ENCODE measurements at places on chromosomes 2 and 18.

DNA sequence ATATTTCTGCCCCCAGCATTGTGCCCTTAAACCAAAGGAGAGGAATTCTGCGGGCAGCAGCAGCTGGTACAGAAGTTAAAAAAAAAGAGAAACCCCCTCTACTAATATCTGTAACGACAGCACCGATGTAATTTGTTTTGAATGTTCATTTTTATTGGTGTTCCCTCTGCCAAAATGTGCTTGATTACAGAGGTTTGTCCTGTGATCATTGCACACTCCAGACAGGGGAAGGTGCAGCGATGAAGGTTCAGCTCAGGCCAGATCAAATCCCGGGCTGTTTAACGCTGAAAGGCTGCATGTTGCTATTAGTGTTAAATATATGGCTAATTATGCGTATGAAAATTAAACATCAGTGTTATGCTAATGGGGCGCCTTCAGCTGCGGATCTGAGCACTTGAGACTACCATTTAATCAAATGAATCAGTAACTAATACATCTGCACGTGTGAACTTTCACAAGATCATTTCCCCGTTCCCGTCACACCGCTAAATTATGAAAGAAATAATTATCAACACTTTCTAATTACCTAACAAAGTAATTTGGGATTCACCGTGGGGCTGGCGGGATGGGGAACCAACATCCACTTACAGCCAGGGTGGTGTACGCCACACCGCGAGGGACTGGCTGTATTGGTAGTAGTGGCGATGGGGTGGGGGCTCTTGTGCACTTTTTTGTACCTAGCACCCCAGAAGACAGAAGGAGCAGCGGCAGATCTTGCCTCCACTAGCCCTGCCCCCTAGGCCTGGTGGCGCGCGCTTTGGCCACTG is 1.5 kb upstream of the DLX1 start:
- DNase-seq: no peak

GRCh38 chr2:5359397-5359796 is 332.8 kb upstream of the SOX11 start:
- peak; percentile 13 for DNase-seq

DNA sequence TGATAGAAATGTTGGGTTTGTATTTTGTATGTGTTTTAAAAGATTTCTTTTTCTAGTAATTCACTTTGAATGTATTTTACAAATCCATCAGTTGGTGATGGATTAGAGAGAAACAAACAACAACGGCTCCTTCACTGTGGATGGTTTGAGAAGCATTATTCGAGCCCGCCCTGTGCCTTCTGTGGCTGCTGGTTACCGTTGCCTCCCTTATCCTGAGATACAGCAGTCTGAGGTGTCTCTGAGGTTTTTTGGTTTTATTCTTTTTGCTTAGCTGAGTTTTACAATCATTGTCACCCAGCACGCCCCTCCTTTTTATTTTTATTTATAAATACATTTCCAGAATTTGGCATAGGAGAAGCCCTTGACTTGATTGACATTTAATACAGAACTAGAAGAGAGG is 168.3 kb downstream of the BABAM2 start:
- no peak for DNase-seq

- DNase-seq: no peak
These were observed 56.2 kb downstream of the BIN1 start for GRCh38 chr2:127050803-127051115.

- no peak for DNase-seq
These were observed 80.7 kb downstream of the ARHGAP28 start for GRCh38 chr18:6810191-6810590.

GRCh38 chr18:75226956-75227316 is 16.3 kb downstream of the TSHZ1 start:
- DNase-seq: no peak

GRCh38 chr2:22748909-22749308 is 636.1 kb upstream of the KLHL29 start:
- no peak for DNase-seq

DNA sequence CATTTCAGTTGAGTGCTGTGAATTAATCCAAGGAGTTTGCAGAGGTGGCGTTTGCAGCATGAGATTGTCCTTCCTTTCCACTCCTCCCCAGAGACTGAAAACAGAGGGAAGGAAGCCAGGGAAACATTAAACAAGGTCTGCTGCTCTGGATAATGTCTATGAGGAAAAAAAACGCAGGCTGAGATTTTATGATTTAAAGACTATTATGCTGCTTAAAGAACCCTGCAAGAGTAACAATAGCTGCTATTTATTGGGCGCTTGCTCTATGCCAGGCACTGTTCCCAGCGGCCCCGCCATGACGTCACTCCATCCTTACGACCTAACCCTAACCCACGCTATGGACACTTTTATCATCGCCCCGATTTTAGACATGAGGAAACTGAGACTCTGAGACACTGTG is 222.4 kb downstream of the BCL2 start:
- DNase-seq: no peak

DNA sequence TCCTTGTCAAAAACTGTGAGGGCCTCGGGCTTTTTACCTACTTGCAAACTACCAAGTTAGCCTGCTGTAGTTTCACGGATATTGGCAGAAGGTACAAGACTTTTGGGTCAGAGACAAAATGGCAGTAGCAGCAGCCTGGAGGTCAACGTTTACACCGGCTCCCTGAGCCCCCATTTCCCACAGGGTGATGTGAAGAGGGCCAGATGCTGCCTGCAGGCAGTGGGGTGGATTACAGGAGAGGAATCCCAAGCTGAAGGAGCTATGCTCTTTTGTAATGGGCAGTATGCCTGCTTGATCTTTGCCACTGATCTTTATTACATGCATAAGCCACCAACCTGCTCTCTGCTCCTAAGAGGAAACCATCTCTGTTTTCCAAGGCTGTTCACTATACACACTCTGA is 29.5 kb upstream of the SP5 start:
- DNase-seq: no peak

DNA sequence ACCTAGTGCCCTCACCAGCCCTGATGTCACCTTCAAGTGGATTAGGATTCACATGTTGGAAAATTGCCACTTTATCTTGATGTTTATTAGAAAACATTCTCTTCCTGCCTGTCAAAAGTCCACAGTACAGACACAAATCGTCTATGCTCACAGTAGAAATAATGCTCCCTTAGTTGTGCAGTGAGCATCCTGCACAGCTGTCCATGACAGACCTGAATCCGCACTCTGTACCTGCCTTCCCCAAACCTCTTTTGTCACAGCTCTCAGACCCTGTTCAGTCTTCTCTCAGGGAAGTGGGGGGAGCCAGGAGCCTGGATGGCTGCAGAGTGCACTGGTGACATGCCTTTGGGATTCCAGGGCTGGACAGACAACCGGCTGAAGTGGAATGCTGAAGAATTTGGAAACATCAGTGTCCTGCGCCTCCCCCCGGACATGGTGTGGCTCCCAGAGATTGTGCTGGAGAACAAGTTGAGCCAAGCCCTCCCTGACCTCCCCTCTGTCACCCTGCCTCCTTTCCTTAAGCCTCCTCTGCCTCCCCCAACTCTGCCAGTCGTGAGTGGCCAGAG is 2.0 kb downstream of the CHRND start:
- DNase-seq: no peak

- DNase-seq: no peak
These were observed 24.6 kb downstream of the RTP5 start for GRCh38 chr2:241894056-241894641.

GRCh38 chr2:71006955-71007799 is 12.5 kb upstream of the TEX261 start:
- DNase-seq: no peak

DNA sequence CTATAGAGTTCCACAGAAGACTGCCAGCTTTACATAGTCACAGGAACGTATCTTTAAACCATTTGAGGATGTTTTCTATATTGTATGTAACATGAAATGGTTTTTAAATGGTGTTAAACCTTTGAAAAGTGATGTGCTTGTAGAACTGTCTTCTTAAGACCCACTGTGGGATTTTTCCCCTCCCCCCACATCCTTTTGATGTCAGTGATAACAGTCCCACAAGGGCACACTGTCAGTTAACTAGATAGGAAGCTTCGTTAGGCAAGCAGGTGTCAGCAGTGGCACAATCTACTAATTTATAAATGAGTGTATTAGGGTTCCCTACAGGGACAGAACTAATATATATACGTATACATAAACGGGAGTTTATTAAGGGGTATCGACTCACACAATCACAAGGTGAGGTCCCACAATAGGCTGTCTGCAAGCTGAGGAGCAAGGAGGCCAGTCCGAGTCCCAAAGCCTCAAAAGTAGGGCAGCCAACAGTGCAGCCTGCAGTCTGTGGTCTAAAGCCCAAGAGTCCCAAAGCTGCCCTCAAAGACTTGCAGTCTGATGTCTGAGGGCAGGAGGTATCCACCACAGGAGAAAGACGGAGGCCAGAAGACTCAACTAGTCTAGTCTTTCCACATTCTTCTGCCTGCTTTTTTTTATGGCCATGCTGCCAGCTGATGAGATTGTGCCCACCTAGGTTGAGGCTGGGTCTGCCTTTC is 23.8 kb upstream of the HNRNPLL start:
- DNase-seq: no peak

DNA sequence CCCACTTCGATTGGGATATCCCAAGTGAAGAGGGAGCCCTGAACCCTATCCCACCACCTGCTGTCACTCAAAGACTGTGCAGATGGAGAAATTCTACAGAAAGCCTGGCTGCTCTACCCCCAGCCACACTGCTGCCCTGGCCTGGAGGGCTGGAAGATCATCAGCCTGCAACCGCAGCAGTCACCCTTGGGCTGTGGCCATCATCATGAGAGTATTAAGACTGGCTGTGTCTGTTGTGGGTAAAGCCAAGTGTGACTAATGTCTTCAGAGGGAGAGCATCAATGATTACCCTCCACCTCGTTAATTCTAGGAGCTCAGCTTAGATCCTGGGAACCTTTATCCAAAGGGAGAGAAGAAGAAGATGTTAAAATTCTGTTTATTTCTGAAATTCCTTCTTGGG is 221.5 kb downstream of the TFCP2L1 start:
- no peak for DNase-seq

DNA sequence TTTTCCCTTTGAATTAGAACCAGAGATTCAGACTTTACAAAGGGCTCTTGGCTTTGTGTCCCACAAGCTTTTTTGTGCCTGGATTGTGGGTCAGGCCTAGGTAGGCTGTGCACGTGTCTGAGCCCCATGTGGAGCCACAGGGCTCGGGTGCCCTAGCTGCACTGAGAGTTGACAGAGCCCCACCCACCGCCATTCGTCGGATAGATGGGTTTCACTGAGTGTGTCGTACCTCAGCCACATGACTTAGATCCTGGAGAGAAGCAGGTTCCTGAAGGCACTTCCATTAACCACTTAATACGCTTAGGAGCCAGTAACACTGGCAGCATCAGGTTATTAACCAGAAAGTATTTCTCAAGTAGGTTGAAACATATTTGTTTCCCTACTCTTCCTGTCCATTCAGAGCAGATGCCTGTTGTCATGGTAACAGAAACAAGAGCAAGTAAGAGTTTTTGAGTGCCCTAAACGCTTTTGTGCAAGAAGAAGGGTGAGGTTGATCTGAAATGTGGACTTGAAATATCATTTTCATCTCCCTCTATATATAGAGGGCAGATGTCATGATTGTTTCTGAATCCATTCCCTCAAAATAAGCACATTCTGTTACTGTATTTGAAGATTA is 30.0 kb downstream of the ADCYAP1 start:
- DNase-seq: peak; percentile 84

DNA sequence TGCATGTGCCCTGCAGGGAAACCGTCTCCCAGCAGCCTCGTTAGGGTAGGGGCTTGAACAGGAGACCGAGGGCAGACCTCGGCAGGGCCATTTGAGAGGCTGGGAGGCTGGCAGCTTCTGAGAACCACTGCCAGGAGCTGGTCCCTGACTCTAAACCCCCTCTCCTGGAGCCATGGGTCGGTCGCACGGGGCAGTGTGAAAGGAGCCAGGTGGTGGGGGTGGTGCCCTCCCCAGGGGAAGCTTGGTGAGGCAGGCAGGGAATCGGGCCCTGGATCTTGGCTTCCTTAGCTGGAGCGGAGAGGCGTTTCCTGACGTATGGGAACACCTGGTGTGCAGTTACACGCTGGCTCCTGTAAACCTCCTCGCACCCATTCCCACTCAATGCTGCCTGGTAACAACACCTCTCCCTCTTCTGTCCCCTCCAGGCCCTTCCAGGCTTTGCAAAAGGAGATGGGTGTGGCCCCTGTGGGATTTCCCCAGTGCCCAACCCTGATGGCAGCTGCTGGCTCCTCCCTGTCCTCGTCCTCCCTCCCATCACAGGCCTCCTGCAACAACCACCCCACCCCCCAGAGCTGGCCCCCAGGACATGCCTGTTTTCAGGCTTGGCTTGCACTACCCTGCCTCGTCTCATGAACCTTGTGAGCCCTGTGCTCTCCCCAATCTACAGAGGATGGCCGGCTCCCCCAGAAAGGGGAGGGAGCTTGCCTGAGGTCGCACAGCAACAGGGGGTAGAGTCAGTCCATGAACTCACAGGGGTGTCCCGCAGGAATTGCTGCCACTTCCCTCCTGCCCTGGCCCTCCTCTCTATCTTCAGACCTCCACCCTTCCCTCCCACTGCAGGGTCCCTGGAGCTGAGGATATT is 24.4 kb downstream of the ADRA2B start:
- DNase-seq: peak; percentile 60
